Fibroblast of the aortic adventitia (primary cell): ENCODE measurements at places on chromosomes 3 and 15. TPM values are rescaled to one million over a fixed set of nuclear protein-coding genes. Genes with fewer than 3 reads are reported as not detected.

Gene P2RY14
- 0.41 TPM in 1 of 2 replicates, not detected in the other for total RNA-seq

Gene PP2D1
- total RNA-seq: not detected in 2 replicates

Gene MAP2K5
- total RNA-seq: 8.9 and 9.6 TPM in 2 replicates

Gene LRRC31
- not detected in 2 replicates for total RNA-seq

Gene LNP1
- total RNA-seq: 3.0 and 11.0 TPM in 2 replicates

DNA sequence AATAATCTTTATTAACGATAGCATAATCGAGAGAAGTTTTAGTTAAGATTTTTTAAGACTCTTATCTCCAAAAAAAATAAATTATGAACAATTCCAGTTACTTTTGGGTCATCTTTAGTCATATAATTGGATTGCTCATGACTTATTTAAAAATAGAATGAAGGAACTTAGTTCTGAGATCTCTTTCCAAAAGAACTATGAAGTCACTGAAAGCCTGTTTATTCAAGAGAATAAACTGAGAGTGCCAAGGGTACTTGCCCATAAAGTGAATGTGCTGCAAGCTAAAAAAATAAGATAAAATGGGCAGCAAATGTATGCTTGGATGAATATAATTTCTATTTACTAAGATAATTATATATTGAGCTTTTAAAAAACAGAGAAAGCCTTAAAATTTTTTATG, 176.5 kb upstream of the PLSCR5 start:
- peak; percentile 70 for DNase-seq

- peak; percentile 34 for DNase-seq
Measured at GRCh38 chr3:151383956-151384355, 597 bp downstream of the P2RY12 start.

- DNase-seq: no peak
Measured at GRCh38 chr15:93247466-93248121, 158.6 kb upstream of the RGMA start.

- peak; percentile 24 for DNase-seq
Measured at GRCh38 chr15:40301467-40302179, 6.1 kb downstream of the PLCB2 start.

GRCh38 chr3:112546216-112546759, 15.5 kb downstream of the ATG3 start:
- DNase-seq: no peak

DNA sequence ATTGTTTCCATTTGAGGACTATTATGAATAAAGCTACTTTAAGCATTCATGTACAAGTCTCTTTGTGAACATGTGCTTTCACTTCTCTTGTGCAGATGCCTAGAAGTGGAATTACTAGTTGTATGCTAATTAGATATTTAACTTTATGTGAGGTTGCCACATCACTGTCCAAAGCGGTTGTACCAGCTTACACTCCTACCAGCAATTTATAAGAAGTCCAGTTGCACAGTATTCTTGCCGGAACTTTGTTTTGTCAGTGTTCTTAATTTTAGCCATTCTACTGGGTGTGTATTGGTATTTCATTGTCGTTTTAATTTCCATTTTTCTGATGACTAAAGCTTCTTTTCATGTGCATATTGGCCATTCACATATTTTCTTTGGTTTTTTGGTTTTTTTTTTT, 29.1 kb downstream of the SEMA3G start:
- DNase-seq: no peak

DNA sequence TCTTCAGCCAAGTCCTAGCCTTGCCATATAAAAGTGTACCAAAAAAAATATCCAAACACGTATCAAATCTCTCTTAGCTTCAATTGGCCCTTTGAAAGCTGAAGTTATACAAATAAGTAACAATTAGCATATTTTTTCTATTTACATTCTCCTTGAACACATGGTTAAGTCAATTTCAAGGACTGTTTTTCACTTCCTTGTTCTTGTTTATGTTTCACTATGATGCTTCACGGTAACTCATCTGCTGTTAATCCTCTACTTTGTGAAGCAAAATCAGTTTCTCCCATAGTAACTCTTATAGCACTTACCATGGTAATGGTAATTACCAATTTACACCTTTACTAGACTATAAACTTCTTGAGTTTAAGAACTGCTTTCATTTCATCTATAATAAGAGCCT, 10.6 kb upstream of the SPRED1 start:
- no peak for DNase-seq

- DNase-seq: peak; percentile 18
Measured at GRCh38 chr3:136919799-136920580, 37.8 kb upstream of the IL20RB start.
